ENCODE measurements at places on chromosomes 7 and 10. TPM values are rescaled to one million over a fixed set of nuclear protein-coding genes. Genes with fewer than 3 reads are reported as not detected.

- DNase-seq, result peak; percentile 64
These were observed 259.9 kb downstream of the SKIDA1 start for GRCh38 chr10:21265622-21266021.

DNA sequence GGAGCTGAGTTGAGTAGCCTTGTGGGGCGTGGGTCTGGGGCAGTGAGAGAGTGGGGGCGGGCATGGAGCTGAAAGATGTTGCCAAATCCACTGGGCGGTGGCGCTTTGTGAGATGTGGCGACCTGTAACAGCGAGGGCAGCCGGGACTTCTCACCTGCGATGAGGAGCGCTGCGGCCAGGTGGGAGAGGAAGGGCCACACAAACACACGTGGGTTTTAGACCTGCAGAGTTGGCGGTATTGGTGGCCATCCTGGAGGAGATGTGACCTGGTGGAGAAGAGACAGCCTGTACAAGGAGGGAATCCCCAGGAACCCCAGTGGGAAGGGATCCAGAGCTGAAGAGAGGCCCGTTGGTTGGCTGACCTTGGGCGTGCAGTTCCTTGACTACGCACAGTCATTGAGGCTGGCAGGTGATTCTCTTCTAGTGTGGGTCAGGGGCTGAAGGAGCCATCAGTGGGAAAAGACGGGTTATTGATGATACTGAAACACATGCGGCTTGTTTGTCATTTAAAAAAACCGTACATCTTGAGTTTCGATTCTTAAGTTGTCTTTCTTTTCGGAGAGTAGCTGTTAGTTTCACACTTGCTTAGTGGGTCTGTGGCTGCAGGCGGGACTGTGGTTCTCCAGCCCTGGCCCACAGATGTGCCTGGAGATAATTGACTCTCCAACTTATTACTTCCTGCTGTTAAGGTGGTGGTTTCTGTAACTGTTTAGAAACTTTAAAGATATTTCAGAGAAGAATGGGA lies 2.4 kb downstream of the CHST12 start:
- DNase-seq, result no peak

GRCh38 chr7:94530109-94530508 lies 20.5 kb downstream of the CASD1 start:
- no peak for DNase-seq

DNA sequence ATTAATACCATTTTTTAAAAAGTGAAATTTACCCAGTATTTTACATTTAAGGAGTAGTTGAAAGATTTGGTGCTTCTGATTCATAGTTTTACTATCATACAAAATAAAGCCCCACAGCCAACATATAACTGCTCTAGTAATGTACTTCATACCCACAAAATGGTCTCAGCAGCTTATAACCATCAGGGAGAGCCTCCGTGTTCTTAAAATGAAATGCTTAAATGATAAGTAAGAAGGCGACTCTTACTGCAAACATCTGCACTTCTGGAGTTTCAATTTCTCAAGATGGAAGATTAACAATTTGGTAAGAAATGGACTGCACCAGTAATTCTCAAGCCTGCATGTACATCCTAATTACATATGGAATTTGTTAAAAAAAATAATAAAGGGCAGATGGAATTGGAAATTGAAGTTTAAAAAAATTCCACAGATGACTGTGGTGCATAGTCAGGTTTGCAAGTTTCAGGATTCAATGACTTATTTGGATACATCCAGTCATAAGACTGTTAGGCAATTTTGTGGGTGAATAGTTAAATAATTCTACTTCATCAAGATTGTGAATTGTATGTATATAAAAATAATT lies 461.0 kb downstream of the KIF20B start:
- DNase-seq, result peak; percentile 30

GRCh38 chr10:101513733-101514132 lies 74.3 kb downstream of the POLL start:
- DNase-seq, result no peak

DNA sequence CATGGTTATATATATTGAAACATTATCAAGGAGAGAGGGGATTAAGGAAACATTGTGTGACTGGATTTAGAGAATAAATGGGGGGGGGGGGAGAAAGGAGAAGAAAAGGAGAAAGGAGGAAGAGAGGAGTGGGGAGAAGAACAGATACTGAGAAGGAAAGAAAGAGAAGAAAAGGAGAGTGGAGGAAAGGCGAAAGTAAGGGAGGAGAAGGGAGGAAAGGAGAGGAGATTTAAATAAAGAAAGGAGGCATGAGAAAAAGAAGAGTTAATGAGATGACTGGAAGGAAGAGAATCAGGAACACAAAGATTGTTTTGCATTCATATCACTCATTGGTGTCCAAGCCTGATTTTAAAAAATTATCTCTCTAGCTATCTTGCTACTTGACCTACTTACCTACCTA lies 16.1 kb upstream of the TSPAN12 start:
- no peak for DNase-seq

DNA sequence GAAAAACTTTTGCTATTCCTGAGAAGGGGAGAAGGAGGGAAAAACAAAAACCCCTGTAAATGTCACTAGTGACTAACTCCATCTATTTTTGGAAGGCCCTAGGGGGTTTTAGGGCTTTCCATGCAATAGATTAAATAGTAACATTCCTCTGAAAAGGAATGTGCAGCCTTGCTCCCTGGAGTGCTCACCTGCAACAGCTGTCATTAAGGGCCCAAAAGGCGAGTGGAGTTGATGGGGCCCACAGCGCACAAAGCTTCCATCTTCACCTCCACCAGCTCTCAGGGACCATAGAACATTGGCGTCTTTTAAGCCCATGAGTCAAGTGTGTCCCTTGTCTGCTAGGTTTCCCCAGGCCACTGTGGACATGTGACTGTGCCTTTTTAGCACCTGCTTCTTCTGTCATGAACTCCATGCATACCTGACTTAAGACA lies 58.0 kb upstream of the IL6 start:
- DNase-seq, result peak; percentile 72

GRCh38 chr10:17735166-17735941 lies 16.6 kb upstream of the TMEM236 start:
- DNase-seq, result no peak

- no peak for DNase-seq
These were observed 13.9 kb downstream of the POLL start for GRCh38 chr10:101573885-101574753.

- peak; percentile 40 for DNase-seq
These were observed 212.2 kb downstream of the CHRM2 start for GRCh38 chr7:137080516-137081203.

- DNase-seq, result peak; percentile 1
These were observed 168.3 kb upstream of the PPP1R3A start for GRCh38 chr7:114086914-114087652.

DNA sequence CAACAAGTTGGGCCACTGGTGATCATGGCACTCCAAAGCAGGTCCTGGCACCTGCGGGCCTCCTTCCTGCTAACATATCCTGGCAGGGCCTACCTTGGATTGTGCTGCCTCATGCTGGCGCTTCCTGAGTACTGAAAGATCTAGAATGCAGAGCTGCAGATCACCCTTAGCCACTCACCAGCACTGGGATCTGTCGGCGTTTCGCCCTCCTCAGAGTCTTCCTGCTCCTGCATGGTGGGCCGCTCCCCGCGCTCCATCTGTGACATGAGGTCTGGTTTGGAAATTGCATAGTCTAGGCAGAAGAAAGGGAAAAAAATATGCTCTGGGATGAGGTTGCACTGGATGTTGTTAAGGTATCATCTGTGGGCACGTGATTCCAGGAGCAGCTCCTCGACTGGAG lies 10.0 kb downstream of the ZNF777 start:
- DNase-seq, result no peak

DNA sequence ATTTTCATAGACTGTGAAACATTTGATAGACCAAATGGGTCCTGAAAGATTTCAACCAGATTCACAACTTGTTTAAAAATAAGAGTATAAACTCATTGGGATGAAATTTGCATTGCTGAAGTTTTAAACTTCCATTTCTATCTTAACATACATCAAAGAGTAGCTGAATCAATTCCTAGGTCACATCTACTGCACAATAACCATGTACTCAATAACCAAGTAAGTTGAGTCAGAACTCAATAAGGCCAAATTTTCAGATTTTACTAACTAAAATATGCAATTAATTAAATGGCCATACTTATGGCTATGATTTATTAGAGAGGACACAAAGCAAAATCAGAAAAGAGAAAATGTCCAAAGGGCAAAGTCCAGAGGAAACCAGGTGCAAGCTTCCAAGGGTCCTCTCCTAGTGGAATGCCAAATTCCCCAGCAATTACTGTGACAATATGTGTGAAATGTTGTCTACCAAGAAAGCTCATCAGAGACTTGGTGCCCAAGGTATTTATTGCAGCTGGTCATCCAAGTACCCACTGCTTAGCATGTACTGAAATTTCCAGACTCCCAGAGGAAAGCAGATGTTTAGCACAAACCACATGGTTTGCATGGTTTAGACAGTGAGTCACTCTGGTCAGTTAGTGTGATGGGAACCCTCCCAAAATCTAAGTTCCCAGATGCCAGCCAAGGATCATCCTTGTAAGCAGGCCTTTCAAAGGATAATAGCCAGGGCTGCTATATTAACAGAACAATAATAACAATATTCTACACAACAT lies 238.9 kb downstream of the IPMK start:
- DNase-seq, result peak; percentile 83

DNA sequence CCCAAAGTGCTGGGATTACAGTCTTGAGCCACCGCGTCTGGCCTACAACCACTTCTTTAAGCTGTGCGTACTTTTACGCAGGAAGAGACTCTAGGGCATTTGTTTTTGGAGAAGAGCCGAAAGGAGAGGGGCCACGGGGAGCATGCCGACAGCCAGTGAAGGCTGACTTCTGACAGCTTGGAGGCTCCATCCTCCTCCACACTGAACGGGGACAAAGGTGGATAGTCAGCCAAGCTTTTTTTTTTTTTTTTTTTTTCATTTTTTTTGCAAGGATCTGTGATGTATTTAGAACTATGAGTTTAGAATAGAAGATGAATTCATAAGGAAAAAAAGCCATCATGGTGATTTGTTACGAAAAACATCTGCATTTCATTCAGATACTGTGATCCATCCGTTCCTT lies 221.7 kb downstream of the ARHGAP21 start:
- no peak for DNase-seq

- no peak for DNase-seq
These were observed 94.7 kb downstream of the OSBPL3 start for GRCh38 chr7:24885305-24885704.

- no peak for DNase-seq
These were observed 145.6 kb downstream of the EXOC4 start for GRCh38 chr7:133398506-133398905.

DNA sequence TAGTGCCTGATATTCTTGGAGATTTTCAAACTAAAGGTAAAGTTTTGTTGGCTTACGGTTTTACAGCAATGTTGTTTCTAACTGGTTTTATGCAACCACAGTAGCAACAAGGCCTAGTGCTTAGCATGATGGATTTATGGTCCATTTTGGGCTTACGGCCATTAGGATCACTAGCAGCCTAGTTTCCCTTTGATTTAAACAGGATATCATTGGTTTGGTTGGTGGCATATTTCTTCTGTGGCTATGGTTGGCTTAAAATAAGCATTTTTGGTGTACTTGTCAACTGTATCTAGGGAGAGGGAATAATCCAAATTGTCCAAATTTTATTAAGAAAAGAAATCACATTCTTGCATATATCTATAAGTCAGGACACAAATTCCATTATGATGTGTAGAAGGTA lies 194.0 kb downstream of the HDAC9 start:
- peak; percentile 47 for DNase-seq

- DNase-seq, result peak; percentile 2
These were observed 133.3 kb downstream of the VTI1A start for GRCh38 chr10:112580267-112580666.

- DNase-seq, result no peak
These were observed 65.5 kb downstream of the DNAJB6 start for GRCh38 chr7:157402388-157402703.

- DNase-seq, result no peak
These were observed 104.2 kb upstream of the MKI67 start for GRCh38 chr10:128230401-128230800.

GRCh38 chr10:114408112-114408967 lies 4.0 kb upstream of the AFAP1L2 start:
- no peak for DNase-seq

DNA sequence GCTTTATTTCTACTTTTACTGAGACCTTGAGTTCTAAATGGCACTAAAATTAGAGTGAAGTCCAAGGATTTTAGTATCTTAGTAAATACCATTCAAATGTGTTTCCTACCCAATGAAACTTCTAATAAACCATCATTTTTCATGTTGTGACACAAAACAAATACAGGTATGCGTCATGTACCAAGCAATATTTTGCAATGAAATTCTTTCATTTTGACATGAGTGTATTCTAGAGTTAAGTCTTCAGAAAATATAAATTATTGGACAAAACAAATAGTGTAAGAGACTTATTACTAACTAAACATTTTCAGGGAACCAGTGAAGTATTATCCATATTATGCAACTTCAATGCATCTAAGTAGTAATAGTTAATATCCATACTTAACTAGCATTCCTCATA lies 16.5 kb downstream of the HGF start:
- DNase-seq, result no peak

- no peak for DNase-seq
These were observed 220.5 kb downstream of the CCSER2 start for GRCh38 chr10:84548869-84549268.

Gene ATP5F1C
- 258 TPM for total RNA-seq

Gene KIF20B
- 21.2 TPM for total RNA-seq

Gene SHH
- not detected for total RNA-seq

Gene TSPAN33
- total RNA-seq, result 4.2 TPM

Gene SRRT
- 73.9 TPM for total RNA-seq

Gene OR6B1
- not detected for total RNA-seq

Gene VSTM2A
- total RNA-seq, result not detected

Gene H2BK1
- not detected for total RNA-seq
